GM23338 (cell line): ENCODE measurements at places on chromosomes 3 and 15.

DNA sequence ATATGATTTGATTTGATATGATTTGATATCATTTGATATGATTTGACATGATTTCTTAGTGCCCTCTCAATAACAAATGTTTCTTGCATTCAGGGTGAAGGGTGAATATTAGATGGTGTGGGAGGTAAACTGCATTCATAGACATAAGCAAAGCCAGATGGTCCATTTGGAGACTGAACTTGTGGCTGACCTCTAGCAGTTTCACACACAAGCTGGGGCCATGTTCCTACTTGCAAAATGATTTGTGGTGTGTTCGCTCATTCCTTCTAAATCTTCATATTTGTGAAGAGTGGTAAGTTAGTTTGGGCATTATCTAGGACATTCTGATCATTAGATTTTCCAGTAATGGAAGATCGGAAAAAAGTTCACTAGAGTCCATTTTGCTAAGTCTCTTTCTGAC, 40.5 kb upstream of the CCR4 start:
- DNase-seq = no peak

GRCh38 chr3:115974940-115975339, 351.6 kb downstream of the GAP43 start:
- DNase-seq = no peak

DNA sequence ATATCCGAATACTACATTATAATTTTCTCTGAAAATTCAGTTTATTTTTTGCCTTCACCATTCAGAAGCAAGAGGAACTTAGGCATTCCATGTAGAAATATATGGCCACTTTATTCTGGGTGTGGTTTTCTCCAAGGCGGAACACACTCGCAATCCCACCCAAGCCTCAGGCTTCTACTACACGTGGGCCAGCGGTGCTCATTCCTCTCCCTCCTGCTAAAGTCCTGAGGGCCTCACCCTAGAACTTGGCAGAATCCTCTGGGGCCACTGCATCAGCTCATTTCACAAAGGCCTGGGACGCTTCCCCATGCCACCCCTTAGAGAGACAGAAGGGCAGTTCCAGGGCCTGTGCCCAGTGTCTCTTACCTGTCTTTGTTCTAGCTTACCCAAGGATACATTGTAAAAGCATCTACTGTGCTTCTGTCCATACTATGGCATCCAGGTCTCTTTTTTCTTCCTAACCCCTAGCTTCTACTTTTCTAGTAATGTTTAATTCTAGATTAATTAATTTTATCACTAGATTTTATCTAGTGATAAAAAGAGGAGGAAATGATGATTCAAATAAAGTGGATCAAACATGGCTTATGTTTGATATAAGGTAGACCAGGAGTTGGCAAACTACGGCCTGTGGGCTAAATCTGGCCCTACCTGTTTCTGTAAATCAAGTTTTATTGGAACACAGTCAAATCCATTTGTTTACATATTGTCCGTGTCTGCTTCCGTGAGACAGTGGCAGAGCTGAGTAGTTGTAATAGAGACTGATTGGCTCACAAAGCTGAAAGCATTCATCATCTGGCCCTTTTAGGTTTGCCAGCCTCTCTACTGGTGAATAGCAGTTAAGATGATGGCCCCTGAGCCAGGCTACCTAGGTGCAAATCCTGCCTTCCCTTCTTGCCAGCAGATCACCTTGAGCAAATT, 29.8 kb downstream of the LARS2 start:
- no peak for DNase-seq

GRCh38 chr3:29202378-29202777, 78.5 kb upstream of the RBMS3 start:
- no peak for DNase-seq

- DNase-seq = no peak
Measured at GRCh38 chr3:16888785-16889607, 4.2 kb downstream of the PLCL2 start.

DNA sequence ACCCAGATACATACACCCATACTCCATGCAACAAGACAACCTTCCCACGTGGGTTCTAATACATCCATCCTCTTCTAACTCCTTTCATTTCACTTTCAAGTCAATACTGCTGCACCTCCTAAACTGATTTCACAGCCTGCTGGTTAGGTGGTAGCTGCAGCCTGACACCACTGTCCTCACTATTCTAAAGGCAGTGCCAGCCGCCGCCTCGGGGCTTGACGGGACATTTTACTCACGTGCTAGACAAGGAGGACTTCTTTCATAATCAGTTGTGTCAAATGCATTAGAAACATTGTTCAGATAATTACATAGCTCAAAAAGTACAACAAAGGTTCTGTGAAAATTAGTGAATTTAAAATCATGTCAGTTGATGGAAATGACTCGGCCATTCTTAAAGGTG, 6.3 kb downstream of the UROC1 start:
- no peak for DNase-seq

DNA sequence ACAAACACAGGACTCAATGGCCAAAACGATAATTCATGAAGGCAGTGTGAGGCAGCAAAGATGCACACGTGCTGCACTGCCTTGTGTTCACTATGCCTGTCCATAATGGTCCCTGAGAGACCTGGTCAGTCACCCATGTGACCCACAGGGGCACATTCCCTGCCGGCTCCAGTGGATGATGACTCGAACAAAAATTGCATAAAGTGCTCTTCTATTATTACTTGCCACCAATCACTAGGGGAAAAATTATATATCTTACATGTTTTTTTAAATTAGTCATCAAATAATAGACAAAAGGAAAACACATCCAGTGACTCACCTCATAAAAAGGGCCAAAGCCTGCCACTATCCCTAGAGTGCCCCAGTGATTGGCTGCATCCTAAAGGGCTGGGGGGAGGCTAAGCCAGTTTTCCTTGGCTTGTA, 47.5 kb downstream of the UBP1 start:
- no peak for DNase-seq

- no peak for DNase-seq
Measured at GRCh38 chr3:43076857-43077256, 29.0 kb downstream of the POMGNT2 start.

- no peak for DNase-seq
Measured at GRCh38 chr15:45091576-45091975, 22.4 kb downstream of the DUOX2 start.

DNA sequence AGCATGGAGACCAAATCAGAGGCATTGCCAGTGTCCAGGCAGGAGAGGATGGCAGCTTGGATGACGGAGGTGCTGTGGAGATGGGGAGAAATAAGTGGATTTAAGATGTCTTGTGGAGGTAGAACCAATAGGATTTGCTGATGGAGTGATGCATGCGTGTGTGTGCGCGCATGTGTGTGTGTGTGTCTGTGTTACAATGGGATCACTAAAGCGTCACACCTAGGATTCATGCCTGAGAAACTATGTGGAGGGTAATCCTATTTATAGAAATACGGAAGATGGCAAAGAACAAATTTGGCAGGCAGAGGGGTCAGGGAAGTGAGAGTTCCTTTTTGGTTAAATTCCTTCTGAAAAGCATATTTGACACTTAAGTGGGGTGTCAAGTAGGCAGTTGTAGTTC, 64.8 kb upstream of the ARL8B start:
- no peak for DNase-seq

GRCh38 chr15:77603611-77604336, 28.9 kb downstream of the LINGO1 start:
- DNase-seq = no peak

GRCh38 chr3:45311953-45312801, 76.2 kb upstream of the LARS2 start:
- peak; percentile 57 for DNase-seq

DNA sequence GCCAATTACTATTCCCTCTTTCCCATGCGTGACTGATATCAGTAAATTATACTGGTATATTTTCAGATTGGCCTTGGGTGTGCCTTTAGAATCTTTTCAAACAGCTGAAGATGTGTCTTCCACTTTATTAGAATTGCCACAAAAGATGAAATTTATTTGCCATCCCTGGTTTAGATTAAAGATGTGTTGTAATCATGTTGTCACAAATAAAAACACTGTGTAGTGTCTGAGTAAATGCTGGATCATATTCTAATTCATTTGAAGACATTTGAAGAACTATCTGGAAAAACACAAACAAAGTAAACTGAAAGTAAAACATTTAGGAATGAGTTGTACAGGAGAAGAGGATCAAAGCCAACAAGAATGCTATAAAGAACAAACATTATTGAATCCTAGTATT, 339.7 kb upstream of the COL8A1 start:
- no peak for DNase-seq

- peak; percentile 18 for DNase-seq
Measured at GRCh38 chr3:23094890-23095462, 108.2 kb upstream of the UBE2E2 start.

GRCh38 chr3:175985781-175986180, 1126.6 kb downstream of the NAALADL2 start:
- peak; percentile 12 for DNase-seq

- no peak for DNase-seq
Measured at GRCh38 chr3:54863366-54863765, 64.5 kb downstream of the LRTM1 start.

DNA sequence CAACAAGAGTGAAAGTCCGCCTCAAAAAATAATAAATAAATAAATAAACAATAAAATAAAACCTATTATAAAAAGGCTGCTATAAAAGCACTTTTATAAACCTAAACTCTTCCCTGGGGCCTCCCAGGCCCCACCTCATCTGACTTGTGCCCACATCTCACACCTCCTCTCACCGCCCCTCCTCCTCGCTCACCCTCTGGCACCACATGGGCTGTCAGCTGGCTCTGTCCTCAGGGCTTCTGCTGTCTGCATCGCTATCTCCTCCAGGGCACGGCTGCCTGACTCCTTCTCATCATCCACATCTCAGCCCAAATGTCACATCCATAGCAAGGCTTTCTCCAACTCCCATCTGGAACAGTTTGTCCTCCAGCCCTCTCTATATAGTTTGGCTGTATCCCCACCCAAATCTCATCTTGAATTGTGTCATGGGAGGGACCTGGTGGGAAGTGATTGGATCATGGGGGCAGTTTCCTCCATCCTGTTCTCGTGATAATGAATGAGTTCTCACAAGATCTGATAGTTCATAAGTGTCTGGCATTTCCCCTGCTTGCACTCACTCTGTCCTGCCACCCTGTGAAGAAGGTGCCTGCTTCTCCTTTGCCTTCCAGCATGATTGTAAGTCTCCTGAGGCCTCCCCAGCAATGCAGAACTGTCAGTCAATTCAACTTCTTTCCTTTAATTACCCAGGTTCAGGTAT, 8.8 kb upstream of the SH3BP5 start:
- no peak for DNase-seq

GRCh38 chr3:193998123-193998448, 137.9 kb upstream of the HES1 start:
- DNase-seq = no peak

DNA sequence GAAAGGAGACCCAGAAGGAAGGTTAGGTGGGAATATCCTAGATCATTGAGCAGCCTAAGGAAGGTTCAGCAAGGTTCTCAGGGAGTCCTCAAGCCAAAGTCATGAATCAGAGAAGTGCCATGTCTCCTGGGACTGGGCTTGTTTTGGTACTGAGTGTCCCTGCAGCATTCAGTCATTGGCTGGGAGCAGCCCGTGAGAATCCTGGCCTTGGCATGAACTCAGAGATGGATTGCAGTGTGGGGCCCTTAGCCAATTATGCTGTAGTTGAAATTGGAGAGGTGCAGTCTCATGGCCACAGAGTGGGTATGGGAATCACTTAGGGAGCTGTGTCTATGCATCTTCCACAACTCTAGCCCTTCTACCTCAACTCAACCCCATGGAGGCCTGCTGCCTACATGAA, 17.0 kb upstream of the PPM1L start:
- DNase-seq = no peak

GRCh38 chr3:195147649-195148080, 123.3 kb downstream of the XXYLT1 start:
- DNase-seq = no peak

DNA sequence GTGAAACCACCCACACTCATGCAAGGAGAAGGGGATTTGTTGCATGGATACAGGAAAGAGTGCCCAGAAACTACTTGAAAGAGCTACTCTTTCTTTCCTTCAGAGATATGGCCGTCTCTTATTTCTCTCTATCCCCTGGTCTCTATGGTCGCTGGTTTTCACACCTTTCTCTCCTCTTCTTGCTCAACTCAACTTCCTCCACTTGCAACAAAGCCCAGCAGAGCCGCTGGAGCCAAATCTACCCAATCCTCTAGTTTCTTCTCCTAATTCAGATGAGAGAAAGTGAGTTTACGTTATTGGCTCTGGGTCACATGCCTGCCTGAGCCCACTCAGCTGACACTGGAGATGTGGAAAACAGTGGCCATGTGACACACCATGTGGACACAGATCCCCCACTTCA, 215.2 kb downstream of the OSBPL10 start:
- DNase-seq = no peak

GRCh38 chr3:151722856-151723255, 10.9 kb upstream of the AADACL2 start:
- DNase-seq = no peak

DNA sequence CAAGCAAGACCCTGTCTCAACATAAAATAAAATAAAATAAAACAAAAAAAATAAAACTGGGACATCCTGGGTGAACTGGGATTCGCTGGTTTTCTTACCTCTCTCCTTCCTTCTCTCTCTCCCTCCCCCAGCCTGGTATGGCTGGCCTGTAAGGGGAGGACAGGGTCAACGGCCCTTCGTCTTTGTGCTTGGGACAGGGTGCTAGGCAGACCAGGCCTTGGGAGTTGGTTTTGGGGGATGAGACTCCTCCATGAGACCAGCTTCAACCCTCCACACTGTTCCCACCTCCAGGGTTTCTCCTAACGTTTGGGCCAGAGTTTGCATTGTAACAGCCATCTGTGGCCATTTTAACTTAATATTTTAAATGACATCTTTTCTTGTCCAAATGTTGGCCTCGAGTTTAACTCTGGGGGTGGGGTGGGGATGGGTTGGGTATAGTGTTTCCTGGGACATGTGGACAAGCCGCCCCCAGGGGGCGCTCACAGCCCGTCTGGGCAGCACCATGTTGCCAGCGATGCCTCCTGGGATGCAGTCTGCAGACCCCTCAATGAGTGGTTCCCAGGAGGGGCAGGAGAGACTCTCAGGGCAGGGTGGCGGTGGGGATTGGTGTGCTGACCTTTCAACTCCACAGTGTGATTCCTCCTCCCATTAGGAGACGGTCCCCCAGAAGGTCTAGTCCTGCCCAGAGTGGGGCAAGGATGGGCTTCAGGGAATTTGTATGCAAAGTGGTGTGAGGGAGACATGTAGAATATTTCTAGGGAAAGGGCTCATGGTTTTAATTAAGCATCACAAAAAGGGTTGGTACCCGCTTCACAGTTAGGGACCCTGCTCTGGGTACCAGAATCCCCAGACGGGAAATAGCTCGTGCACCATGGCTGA, 37.7 kb upstream of the LCTL start:
- DNase-seq = peak; percentile 89
